SK-N-DZ (cell line): ENCODE measurements at places on chromosomes 6 and 20.

DNA sequence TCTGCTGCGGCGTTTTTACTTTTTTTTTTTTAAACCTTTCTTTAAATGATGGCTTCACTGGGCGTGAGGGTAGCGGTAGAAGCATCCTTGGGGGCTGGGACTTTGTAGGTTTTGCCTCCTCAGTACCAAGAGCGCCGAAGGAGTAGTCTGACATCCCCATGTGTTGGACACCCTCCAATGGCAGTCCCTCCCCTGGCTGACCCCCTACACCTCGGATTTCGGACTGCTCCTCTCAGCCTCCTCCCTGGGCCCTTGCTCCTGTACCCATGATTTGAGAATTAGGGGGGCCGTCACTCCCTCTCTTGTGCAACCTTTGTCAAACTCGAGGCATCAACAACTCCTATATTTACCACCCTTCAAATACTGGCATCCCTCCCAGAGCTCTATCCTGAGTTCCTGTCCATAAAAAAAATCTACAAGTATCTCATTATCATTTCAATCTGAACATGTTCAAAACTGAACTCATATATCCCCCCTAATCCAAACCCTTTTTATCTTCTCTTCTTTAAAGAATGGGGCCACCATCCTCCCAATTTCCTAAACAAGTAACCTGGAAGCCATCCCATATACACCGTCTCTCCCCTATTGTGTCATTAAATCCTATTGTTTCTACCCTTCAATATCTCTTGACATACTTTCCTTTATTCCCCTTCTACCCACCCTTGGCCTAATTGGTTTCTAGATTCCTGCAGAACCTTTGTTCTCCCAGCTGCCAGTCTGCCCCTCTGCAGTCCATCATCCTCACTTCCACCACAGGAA lies 1.2 kb upstream of the ARFGEF3 start:
- no peak for DNase-seq

- DNase-seq, result no peak
These were observed 633.7 kb upstream of the GJE1 start for GRCh38 chr6:141498977-141499376.

GRCh38 chr20:12093057-12093796 lies 175.5 kb downstream of the BTBD3 start:
- no peak for DNase-seq

DNA sequence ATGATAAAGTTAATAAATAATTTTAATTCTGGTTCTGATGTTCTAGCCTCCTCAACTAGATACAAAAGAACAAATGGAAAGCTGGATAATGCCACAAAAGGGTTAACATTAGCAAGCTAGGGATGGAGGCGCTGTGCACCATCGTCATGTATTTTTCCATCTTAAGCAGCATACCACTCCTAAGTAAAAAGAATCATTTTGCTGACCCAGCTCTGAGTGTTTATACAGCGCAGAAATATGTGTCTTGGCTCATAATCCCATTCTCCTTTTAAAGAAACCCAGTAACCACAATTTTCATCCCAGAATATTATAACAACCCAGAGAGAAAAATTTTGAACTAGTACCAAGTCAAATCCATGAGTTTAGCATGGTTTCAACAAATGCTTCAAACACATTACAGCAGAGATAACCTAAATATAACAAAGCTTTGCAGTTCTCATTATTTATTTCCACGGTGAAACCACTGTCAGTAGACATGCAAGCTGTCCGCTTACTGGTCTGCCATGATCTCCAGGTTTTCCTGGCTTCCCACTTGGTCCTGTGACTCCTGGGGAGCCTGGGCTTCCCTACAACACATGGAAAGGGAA lies 111.1 kb downstream of the COL12A1 start:
- DNase-seq, result no peak

- DNase-seq, result no peak
These were observed 1.6 kb downstream of the KIAA0408 start for GRCh38 chr6:127457456-127458064.

GRCh38 chr6:134406311-134406710 lies 88.4 kb upstream of the SGK1 start:
- DNase-seq, result no peak

DNA sequence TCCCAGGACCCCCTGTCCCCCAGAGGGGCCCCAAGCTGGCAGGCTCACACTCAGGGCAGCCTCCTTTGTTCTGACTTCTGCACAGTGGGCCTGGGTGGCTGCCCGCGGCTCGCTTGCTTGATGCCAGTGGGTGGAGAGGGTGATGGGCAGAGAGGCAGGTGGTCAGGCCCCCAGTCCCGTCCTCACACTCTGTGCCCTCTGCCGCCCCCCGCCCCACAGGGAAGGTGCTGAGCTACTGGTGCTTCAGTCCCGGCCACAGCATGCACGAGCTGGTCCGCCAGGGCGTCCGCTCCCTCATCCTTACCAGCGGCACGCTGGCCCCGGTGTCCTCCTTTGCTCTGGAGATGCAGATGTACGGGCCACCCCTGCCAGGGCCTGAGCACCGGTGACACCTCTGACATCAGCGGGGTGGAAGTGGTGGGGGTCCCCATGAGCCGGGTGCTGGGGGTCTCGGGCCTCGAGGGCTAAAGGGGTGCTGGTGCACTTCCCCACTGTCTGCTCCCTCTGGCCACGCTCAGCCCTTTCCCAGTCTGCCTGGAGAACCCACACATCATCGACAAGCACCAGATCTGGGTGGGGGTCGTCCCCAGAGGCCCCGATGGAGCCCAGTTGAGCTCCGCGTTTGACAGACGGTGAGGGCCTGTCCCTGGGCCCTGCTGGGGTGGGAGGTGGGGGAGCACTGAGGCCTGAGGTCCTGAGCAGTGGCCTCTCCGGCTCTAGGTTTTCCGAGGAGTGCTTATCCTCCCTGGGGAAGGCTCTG lies 8.9 kb upstream of the TNFRSF6B start:
- DNase-seq, result no peak

DNA sequence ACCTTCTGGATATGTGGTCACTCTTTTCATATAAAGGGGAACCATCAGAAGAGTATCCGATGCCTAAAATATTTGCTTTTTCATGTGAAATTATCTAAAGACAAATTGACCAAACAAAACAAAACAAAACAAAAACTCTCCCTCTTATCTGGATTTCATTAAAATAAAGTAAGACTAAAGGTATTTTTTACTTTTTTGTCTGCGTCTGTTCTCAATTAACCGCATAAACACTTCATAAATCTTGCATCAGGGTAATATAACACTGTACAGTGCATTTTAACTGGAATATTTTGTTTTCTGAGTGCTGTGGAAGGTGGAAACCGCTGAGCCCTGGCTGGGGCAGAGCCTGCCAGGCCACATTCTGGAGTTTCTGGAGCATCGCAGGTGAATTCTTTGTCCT lies 234.1 kb upstream of the ZFP64 start:
- DNase-seq, result no peak

DNA sequence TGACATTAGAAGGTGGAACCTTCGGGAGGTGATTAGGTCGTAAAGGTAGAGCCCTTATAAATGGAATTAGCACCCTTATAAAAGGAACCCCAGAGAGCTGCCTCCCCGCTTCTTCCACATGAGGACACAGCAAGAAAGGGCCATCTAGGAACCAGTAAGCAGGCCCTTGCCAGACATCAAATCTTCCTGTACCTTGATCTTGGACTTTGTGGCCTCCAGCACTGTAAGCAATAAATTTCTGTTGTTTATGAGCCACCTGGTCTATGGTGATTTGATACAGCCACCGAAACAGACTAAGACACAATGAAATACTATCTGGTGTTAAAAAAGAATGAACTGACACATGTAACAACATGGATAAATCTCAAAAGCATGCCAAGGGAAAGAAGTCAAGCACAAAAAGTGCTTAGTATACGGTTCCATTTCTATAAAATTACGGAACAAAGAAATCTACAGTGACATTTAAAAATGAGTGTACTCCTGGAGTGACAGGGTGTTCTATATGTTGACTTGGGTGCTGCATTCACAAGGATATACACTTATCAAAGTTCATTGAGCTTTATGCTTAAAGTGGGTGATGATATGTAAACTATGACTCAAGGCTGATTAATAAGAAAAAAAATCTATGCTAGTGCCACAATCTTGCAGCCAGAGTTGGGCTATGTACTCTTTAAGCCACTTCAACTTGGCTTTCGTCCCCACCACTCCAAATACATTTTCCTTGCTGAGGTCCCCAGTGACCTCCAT lies 18.4 kb downstream of the SERPINB1 start:
- DNase-seq, result no peak

- DNase-seq, result no peak
These were observed 25.8 kb upstream of the SLC9A8 start for GRCh38 chr20:49786668-49787370.

DNA sequence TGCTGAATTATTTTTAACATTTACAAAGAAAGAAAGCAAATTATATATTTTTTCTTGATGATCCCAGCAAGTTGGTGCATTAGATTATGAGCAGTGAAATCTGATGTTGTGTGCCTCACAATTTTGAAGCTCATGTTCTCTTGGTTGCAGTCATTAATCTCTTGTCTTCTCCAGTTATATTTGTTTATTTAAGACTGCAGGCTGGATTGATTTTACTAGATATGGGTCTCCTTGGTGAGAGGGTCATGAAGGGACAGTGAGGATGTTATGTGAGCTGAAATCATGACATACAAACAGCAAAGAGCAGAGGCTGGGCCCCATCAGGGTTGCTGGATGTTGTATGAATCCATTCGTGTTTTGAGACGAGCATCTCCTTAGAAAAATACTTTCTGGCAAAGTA lies 64.2 kb upstream of the AKIRIN2 start:
- DNase-seq, result peak; percentile 54

GRCh38 chr6:25635886-25636317 lies 16.1 kb upstream of the SCGN start:
- no peak for DNase-seq

DNA sequence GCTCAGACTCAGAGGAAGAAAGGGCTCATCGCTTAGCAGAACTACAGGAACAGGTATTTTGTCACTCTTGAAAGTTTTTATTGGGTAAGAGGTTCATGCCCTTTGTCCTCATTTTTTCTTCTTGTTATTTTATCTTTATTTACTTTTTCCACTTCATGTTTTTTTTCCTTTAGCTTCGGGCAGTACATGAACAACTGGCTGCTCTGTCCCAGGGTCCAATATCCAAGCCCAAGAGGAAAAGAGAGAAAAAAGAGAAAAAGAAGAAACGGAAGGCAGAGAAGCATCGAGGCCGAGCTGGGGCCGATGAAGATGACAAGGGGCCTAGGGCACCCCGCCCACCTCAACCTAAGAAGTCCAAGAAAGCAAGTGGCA lies 9.5 kb downstream of the BRD2 start:
- DNase-seq, result no peak

- DNase-seq, result no peak
These were observed 5.2 kb upstream of the IL17A start for GRCh38 chr6:52180787-52181558.

DNA sequence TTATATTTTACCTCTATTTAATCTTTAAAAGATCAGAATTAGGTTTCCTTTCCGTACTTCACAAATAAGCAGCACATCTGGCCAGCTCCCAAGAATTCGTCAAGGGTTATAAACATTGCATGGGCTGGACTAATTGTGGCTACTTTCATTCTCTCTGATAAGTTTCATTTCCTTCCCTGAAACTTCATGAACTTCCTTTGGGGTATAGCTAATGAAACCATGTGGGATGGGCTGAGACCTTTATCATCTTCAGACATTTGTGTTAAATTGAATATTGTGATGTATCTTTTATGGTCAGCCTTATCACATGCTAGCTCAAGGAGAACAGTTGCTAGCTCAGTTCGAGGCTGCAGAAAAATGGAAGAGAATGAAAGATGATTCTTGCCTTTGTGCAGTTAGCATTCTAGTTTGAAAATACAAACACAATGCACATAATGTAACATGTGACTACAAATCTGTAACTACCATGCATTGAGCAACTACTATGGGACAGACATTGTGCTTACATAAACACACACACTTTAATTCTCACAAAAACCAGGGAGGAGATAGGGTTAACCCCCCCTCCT lies 1.7 kb upstream of the GMPR start:
- DNase-seq, result no peak

GRCh38 chr20:41118632-41119031 lies 18.7 kb upstream of the PLCG1 start:
- DNase-seq, result no peak

- DNase-seq, result no peak
These were observed 84.8 kb upstream of the EYA2 start for GRCh38 chr20:46809706-46810360.

DNA sequence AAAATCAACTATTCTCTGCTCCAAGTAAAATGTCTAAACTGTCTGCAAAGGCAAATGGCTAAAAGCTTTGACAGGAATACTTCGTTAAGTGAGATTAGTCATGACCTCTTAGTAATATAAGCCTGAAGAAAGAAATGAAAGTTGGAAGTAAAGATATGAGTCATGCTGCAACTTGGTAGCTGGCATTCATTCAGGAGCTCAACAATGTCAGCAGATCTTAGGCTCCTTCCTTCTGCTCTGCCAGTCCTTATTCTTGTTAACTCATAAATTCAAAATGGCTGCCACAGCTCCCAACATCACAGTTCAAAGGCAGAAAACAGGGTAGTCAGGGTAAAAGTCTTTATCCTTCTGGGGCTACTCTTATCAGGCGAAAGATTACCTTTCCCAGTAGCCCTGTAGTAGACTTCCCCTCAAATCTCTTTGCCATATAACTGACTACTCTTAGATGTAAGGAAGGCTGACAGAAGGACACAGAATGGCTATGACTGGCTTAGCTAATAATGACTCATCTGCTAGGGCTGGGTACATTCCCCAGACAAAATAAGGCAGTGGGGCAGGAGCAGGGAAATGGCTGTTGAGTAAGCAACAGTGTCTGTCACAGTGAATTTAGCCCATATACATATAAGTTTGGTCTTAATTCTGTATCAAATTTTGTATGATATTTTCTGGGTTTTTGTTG lies 24.4 kb upstream of the C6orf62 start:
- DNase-seq, result no peak

DNA sequence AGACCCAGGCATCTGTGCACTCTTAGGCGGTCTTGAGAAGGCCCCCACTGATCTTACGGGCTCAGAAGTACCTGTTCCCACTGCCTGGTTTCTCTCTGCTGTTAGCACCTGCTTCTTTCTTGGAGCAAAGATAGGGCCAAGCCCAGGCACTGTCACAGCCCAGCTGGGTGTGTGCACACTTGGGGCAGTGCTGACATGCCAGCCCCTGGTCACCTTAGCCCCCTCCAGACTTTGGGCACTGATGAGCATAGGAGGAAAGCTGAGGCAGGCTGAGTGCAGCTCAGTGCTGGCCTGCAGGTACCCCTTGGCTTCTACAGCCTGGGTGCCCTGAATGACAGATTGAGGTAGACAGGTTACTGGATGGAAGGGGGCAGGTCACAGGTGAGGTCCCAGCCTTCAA lies 105.7 kb upstream of the AHI1 start:
- no peak for DNase-seq

DNA sequence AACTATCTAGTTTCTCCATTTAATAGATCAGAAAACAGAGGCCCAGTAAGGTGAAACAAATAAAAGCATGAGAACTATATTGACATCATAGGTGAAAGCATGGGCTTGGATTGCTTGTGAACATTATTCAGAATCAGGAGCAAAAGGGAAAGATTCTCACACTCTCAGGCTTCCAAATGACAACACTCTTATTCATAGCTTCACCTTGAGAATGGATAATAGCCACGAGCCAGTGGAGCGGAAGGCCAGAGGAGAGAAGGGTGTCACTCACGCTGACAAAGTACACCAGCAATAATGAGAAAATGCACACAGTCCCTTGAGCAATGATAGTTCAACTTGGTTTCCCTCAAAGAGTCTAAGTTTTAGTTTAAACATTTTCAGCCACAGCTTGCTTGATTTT lies 339.0 kb downstream of the TPBG start:
- DNase-seq, result no peak
